ENCODE measurements at places on chromosomes 13 and 19. TPM values are rescaled to one million over a fixed set of nuclear protein-coding genes. Genes with fewer than 3 reads are reported as not detected.

DNA sequence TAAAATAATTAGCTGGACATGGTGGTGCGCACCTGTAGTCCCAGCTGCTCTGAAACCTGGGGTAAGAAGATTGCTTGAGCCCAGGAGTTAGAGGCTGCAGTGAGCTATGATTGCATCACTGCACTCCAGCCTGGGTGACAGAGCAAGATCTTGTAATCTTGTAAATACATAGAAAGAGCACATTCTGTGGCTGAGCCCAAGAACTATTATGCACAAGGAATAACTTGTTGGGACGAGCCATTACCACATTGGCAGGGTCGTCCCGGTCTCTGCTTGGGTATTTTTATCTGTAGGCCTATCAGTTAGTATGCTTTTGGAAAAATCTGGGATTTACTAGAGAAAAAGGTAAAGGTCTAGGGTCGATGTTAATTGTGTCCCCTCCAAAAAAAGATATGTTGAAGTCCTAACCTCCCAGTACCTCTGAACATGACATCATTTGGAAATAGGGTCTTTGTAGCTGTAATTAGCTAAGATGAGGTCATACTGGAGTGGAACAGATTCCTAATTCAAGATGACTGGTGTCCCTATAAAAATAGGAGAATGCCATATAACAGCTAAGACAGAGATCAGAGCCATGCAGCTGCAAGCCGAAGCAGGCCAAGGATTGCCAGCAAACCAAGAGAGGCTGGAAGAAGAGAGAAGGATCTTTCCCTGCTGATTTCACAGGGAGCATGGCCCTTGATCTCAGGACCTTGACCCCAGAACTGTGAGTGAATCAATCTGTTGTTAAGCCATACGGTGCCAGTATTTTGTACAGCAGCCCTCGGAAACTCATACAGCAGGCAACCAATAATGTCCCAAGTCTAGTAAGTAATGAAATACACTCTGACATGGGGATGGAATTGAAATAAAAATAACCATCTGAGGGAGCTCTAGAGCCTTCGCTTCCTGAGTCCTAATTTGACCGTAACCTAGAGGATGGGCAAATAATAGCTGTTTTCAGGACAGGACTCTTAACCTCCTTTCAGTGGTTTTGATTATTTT is 77.0 kb downstream of the TM9SF2 start:
- DNase-seq: no peak

Gene SERTM1
- not detected for polyA plus RNA-seq

DNA sequence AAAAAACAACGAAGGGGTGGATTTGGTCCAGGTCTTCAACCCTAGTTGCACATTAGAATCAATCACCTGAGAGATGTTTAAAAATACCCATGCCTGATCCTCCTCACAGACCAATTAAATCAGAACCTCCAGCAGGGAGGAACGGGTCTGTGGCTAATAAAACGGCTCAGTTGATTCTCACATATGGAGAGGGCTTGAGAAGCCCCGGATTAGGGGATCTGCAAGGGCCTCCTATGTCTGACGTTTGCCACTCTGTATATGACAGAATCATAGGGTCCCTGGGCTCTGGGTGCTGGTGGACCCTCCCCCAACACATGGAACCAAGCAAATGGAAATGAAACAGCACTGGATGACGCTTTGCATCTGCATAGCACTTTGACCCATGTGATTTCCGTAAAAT is 36.7 kb upstream of the C13orf42 start:
- DNase-seq: no peak

Gene IGFL4
- polyA plus RNA-seq: not detected

Gene DZIP1
- polyA plus RNA-seq: 1.1 TPM

GRCh38 chr13:38167164-38167822 is 182.4 kb upstream of the UFM1 start:
- DNase-seq: no peak

GRCh38 chr13:109869312-109870237 is 83.2 kb upstream of the IRS2 start:
- DNase-seq: peak; percentile 80

Gene PEAK3
- 0.01 TPM for polyA plus RNA-seq

Gene NCAN
- not detected for polyA plus RNA-seq

GRCh38 chr13:92225861-92226260 is 827.4 kb downstream of the GPC5 start:
- DNase-seq: no peak

Gene C19orf73
- polyA plus RNA-seq: 1.9 TPM

GRCh38 chr13:59834801-59835200 is 328.9 kb downstream of the DIAPH3 start:
- DNase-seq: no peak

DNA sequence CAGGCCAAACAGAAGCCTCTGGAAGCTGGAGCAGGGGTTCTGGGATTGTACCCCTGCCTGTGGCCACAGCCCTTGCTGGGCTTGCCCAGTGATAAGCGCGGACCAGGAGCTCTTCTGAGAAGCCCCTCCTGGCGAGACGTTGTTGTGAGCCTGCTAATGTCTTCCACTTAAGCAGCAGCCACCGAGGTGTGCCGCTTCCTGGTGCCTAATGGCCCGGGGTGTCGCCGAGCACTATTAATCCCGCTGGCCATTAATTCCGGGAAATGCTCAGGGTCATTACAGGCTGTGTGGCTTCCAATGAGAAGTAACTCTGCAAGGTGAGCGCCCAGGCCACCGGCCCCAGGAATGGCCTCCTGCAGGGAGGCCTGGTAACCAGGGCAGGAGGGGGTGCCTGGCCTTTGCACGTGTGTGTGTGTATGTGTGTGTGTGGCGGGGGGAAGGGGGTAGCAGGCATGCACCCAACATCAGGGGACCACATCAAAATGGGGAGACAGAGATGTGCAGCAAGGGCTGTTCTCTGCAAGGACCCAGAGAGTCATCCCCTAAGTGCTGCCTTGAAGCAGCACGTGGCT is 175.0 kb downstream of the URI1 start:
- DNase-seq: no peak

DNA sequence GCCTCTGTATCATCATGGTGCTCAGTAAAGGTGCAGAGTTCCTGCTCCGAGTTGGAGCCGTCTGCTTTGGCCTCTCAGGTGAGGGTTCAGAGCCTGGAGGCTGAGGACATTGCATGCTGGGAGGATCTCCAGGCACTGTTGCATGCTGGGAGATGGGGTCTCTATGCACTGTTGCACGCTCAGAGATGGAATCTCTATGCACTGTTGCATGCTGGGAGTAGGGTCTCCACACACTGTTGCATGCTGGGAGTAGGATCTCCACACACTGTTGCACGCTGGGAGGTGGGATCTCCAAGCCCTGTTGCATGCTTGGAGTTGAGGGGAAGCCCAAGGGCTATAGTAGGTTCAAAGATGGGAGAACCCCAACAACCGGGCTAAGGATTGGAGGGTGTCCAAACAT is 8.3 kb downstream of the CACNG6 start:
- no peak for DNase-seq

- no peak for DNase-seq
Observed at GRCh38 chr19:3411636-3412035, 45.3 kb downstream of the NFIC start.

DNA sequence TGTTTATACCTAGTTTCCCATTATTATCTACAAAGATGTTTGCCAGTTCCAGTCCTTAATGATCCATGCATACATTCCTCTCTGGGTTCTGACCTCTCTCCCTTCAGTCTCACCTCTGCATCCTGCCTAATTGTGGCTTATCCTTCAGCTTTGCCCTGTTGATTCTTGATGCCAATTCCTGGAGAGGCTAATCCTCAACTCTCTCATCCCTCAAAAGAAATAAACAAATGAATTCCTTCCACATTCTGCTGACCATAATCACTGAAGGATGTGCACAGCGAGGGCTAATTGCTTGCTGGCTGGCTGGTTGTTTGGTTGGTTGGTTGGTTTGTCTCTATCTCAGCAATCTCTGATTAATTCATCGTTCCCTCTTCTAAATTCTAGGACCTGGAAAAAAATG is 113.8 kb downstream of the IRS2 start:
- DNase-seq: no peak

GRCh38 chr19:49907745-49908446 is 11.2 kb upstream of the IL4I1 start:
- DNase-seq: no peak

Gene LRRC25
- polyA plus RNA-seq: 5.2 TPM

- no peak for DNase-seq
Observed at GRCh38 chr13:36344173-36344572, 2.0 kb downstream of the SPART start.

- no peak for DNase-seq
Observed at GRCh38 chr19:55930996-55931515, 1.1 kb downstream of the NLRP13 start.

- DNase-seq: no peak
Observed at GRCh38 chr13:106443607-106444322, 91.7 kb downstream of the EFNB2 start.

Gene TBXA2R
- polyA plus RNA-seq: 1.1 TPM

Gene KRTDAP
- polyA plus RNA-seq: not detected

DNA sequence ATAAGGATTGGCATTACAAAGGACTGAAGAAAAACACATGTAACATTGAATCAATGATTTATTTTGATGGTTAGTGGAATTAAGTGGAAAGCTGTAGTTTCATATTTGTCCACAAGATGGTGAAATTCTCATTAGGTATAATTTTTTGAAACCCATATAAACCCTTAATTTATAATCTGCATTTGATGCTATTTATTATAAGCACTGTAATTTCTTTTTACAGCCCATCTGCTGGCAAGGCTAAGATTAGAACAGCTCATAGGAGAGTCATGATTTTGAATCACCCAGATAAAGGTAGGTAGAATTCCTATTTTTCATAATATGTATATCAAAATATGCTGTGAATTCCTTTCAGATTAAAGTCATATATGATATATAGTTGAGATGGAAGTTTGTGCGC is 62.2 kb downstream of the DNAJC15 start:
- no peak for DNase-seq

DNA sequence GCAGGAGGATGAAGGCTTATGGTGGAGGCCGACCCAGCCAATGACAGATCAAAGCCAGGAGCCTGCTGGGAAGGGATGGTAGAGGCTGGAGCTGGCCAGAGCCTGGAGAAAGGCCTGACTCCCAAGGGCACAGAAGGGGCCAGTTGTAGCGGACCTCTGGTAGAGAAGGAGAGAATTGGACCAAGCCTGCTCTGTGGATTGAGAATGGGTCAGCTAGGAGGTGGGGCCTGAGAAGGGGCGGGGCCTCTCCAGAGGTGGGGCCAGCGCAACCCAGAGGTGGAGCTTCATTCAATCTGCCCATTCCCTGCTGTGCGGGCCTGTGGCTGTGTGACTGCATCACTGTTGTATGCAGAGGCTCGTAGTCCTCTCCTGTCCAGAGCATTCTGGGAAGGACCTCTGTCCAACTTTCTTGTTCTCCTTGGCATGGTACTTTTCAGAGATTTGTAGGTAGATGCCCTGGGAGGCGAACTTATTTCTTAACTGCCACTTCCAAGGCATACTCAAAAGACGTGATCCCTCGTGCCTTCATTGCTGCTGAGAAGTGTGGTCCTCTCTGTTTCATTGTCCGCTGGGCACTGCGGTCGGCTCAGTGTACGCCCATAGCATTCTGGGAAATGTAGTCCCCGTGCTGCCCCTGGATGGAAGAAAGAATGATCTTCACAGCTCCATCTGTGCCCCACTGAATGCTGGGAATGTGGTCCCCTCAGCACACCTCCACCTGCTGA is 6.7 kb downstream of the GRIN2D start:
- peak; percentile 76 for DNase-seq

Gene KLK14
- not detected for polyA plus RNA-seq

Gene ZNF320
- 8.2 TPM for polyA plus RNA-seq

- no peak for DNase-seq
Observed at GRCh38 chr13:42820451-42820850, 39.1 kb downstream of the FAM216B start.

Gene CGB5
- polyA plus RNA-seq: not detected

DNA sequence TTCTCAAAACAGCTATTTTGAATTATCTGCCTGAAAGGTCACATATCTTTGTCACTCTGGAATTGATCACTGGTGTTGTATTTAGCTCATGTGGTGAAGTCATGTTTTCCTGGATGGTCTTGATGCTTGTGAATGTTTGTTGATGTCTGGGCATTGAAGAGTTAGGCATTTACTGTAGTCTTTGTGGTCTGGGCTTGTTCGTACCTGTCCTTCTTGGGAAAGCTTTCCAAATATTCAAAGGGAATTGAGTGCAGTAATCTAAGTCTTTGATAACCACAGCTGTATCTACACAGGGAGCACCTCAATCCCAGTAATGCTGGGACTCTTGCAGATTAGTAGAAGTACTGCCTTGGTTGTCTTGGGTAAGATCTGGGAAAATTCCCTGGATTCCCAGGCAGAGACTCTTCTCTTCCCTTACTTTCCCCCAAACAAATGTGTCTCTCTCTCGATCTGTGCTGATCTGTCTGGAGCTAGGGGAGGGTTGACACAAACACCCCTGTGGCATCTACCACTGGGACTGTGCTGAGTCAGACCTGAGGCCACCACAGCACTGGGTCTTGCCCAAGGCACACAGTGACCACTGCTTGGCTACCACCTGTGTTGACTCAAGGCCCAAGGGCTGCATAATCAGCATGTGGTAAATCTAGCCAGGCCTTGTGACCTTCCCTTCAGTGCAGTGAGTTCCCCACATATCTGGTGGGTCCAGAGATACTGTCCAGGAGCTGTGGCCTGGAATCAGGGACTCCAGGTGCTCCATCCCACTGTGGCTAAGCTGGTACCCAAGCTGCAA is 5.5 kb upstream of the CYP4F3 start:
- no peak for DNase-seq

DNA sequence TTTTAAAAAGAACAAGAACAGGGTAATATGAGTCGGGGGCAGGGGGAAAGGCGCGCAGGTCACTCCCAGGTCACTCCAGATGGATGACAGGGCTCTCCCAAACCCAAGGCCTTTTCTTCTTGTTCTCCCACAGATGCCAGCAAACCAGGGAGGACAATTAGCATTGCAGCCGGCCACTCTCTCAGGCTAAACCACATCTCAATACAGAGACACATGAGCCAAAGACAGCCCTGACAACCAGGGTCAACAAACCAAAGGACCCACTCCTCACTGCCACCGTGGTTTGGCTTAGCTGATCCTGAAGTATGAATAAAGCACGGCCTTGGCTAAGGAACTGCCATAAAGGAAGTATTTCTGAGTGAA is 47.3 kb downstream of the LATS2 start:
- DNase-seq: no peak

GRCh38 chr19:13790354-13790753 is 4.9 kb upstream of the ZSWIM4 start:
- no peak for DNase-seq

DNA sequence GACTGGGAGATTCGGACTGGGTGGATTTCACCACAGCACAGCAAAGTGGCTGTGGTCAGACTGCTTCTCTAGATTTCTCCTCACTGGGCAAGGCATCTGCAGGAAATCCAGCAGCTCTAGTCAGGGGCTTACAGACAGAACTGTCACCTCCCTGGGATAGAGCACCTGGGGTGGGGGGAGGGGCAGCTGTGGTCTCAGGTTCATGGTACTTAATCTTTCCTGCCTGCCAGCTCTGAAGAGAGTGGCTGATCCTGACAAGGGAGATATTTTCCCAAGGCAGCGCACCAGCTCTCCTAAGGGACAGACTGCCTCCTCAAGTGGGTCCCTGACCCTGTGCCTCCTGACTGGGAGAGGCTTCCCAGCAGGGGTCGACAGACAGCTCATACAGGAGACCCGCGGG is 212.8 kb upstream of the KLF12 start:
- no peak for DNase-seq

Gene CLEC4G
- polyA plus RNA-seq: 0.14 TPM

- DNase-seq: no peak
Observed at GRCh38 chr19:10321874-10322835, 6.3 kb upstream of the FDX2 start.

Gene TBCB
- polyA plus RNA-seq: 65.9 TPM

Measured in psoas muscle (tissue), 8 donors.